ENCODE measurements at places on chromosomes 4 and X. TPM values are rescaled to one million over a fixed set of nuclear protein-coding genes. Genes with fewer than 3 reads are reported as not detected.

Gene BEND2
- total RNA-seq: not detected

DNA sequence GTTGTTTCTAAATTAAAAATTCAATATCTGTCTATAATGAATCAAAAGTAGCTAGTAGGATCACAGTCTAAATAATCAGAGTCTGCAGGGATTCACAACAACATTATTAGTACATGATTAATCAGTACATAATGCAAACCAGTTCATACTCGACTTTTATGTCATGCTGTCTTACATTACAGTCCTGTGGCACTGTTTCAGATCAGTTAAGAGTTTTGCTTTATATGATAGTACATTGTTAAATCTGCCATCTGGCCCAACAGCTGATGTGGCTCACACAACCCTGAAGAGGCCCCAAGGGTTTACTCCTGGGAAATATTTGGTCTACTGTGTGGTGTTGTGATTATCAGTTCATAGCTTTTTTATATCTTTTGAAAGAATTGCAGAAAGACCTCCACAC is 247.1 kb upstream of the ETNPPL start:
- no peak for DNase-seq

DNA sequence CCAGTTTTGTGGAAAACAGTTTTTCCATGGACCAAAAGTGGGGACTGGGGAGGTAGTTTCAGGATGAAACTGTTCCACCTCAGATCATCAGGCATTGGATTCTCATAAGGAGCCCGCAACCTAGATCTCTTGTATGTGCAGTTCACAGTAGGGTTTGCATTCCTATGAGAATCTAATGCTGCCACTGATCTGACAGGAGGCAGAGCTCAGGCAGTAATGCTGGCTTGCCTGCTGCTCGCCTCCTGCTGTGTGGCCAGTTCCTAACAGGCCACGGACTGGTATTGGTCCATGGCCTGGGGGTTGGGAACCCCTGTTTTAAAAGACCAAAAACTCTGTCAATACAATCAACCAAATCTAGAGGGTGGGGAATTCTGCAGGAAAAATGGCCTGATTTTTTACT is 100.0 kb upstream of the EOLA2 start:
- no peak for DNase-seq

Gene CD99
- total RNA-seq: 359 TPM

DNA sequence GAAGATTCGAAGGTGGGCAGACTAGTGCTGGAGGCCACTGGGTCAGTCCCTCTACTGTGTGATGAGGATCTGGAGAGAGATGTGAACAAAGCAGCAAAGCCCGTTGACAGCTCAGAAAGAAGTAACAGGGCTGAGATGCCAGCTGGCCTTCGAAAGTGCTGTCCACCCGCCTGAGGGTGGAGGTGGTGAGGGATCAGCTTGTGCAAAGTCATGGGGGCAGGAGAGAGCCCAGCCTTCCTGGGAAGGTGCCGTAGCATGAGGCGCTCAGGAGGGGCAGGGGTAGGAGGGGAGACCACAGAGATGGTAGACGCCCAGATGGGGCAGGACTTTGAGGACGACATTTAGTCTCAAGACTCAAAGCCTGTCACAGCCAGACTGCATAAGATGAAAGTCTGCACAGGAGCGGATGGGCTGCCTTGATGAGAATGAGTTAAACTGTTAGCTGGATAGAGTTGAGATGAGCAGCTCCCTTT is 19.7 kb downstream of the TBC1D14 start:
- no peak for DNase-seq

GRCh38 chrX:108033890-108034289 is 11.0 kb upstream of the VSIG1 start:
- no peak for DNase-seq

DNA sequence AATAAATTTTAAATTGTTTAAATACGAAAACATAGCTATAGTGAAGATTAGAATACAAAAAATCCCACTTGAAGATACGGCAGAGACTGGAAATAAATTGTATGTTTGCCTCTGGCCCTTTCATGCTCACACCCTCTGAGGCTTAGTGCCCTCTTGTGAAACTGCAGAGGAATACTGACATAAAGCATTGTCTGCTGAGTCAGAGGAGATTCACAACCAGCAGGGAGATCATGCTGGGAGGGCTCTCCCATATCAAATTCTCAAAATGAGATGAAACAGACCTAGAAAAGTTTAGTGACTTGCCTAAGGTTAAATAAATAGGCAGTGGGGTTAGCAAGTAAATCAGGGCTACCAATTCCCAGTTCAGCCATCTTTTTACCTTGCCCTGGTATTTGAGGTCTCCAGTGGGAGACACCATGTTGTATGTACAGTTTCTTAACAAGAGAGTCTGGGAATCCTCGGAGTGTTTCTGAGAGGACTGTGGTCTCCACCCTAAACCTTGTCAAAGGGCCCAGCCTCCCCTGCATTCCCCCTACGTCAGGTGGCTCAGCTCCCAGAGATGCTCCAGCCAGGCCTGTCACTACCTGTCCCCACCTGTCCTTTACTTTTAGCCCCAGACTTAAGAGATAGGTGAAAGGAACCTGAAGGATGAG is 581.4 kb upstream of the DIPK2B start:
- no peak for DNase-seq

Gene F8A2
- total RNA-seq: not detected

Gene ACE2
- total RNA-seq: 16.6 TPM

GRCh38 chr4:182531555-182532162 is 288.5 kb downstream of the TENM3 start:
- no peak for DNase-seq
